ENCODE measurements at places on chromosomes 5 and 9.

GRCh38 chr5:16666883-16667398 lies 50.1 kb upstream of the RETREG1 start:
- DNase-seq, result no peak

- no peak for DNase-seq
These were observed 1.0 kb downstream of the CERT1 start for GRCh38 chr5:75510417-75510835.

DNA sequence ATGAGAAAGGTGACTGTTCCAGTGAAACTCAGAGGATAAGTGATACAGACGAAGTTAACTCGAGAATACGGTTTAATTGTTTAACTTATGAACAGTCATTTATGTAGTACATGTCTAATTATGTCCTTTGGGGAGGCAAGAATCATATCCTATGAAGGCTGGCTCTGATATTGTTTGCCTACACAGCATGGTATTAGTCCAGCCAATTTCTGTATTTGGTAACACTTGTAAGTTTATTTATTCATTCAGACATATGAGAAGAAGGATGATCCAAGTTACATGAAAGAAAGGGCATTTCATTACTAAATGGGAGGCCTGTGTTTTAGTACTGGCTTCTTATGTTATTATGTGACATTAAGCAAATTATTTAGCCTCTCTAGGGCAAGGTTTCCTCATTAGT lies 199.7 kb downstream of the NNT start:
- no peak for DNase-seq

GRCh38 chr9:124457079-124457886 lies 7.0 kb downstream of the ADGRD2 start:
- no peak for DNase-seq

All from cortex of kidney (tissue), 1 donor.